ENCODE measurements at places on chromosomes 12 and 14.

- no peak for DNase-seq
Observed at GRCh38 chr14:23372509-23372908, at the start of gene IL25. IL25 (plus strand) TSS chr14:23372809.

DNA sequence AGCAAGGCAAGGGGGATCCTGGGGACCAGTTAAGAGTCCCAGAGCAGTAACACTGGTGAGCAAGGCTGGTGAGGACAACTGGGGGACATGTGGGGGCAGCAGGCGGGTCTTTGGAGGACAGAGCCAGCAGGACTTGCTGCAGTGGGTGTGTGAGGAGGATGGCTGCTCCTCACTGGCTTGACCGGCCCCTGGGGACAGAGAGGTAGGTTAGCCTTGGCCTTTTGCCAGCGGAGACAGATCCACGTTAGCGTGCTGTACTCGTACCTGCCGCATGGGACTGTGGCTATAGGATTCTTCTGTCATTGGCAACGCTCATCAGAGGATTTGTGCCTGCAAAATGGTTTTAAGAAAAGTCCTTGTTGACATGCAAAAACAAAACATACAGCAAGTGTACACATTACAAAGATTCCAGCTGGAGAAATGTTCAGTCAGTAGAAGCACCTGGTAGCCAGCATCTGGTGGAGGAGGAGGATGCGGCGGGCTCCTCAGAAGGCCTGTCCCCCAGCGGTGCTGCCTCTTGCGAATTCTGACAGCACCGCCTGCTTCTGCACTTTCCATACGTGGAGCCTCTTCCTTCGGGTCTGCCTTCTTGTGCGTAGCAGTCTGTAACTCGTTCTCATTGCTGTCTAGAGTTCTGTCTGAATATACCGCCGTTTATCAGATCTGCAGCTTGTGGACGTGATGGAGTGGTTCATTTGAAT, 91.3 kb downstream of the EP400 start:
- DNase-seq: no peak

GRCh38 chr12:77678621-77679020, 152.1 kb upstream of the NAV3 start:
- no peak for DNase-seq

DNA sequence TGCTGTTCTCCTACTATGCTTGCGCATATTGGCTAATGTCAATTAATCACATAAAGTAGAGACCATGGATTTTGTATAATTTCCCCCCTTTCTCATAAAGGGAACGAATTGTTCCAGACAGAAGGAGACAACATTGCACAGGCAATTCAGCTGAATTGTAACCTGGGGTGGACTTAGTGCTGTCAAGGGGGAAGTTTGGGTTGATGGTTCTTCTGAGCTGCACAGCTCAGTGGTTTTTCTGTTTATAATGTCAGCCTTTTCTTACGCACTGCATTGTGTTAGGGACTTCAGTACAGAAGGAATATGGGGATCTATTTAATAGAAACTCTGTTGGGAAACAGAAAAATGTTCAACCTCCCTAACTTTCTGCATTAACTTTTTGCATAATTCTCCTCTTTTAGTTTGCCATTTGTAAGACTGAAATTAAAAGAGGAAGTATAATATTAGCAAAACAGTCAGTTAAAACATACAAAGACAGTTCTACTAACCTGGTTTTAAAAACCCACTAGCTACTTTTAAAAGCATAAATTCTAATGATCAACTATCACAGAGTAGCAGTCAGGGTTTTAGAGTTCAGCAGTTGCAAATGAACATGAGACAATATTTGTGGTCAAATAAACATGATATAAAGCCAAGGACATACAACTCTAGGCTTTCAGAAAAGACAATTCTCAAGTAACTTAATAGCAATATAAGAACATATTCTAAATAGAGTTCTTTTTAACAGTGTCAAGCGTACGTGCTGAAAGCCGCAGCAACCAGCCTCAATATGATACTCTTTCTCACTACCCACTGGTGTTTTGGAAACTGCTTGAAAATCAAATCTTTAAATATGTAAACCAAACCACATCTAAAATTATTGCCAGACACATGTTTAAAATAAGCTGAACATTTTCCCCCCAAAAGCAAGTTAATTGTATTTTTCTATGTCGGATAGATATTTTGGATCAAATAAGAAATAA, 393.0 kb downstream of the FSCB start:
- DNase-seq: no peak
